ENCODE measurements at places on chromosomes 6 and 20.

GRCh38 chr6:5763407-5763806 is 243.3 kb downstream of the NRN1 start:
- DNase-seq: no peak

DNA sequence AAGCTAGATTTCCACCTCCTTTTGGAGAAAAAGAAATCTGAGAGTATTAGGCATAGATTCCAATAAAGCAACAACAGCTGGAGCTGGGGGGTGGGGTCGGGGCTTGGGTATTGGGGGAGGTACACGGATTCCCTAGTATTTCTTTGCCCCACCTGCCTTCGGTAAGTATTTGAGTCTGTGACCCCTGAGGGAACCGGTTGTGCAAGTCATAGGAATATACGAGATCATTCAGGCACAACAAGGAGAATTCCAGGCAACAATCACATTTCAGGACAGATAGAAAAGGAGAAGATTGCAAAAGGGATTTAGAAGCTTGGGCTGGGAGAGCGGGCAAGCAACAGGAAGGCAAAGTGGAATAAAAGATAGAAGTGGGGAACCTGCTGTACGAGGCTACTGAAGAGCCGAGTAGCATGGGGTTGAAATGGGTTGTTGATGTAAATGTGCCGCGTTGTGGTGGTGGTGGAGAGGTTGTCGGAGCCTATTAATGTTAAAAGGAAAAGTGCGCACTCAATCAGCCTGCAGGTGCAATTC is 148.9 kb downstream of the BCAS1 start:
- DNase-seq: no peak

GRCh38 chr6:218153-219018 is 73.9 kb upstream of the DUSP22 start:
- DNase-seq: no peak

DNA sequence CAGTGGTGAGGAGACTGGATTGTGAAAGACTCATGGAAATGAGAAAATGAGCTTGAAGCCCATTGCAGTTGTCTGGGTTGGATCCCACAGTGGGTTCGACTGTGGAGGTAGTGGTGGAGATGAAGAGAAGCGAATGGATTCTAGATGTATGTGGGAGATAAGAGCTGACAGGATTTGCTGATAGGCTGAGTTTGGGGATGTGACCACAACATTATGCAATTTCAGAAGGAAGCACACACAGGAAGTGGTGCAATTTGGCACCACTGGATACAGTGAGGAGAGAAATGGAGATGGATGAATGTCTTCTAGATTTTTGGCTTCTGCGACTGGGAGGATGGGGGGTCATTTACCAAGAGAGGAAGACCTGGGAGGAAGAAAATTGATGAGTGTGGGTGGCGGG is 64.4 kb upstream of the MAFB start:
- no peak for DNase-seq

DNA sequence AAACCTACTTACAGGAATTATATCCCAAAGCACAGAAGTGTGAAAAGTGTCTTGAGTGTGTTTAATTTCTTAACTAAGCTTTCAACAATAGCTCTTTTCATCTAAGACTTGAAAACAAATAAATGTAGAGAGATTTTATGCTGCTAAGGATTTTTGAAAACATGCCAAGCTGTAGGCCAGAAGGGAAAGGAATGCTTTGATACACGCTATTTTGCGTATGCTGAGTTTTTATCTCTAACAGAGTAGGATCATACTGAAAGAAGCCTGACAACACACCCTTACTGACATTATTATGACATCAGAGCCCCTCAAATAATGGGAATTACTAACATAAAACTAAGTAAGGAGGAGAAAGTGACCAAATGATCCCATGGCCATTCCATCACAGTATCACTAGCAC is 265.5 kb downstream of the KHDC1L start:
- DNase-seq: no peak

GRCh38 chr6:161301338-161301737 is 27.5 kb upstream of the AGPAT4 start:
- DNase-seq: no peak

- no peak for DNase-seq
Observed at GRCh38 chr20:20894280-20894679, 181.8 kb upstream of the RALGAPA2 start.

GRCh38 chr6:19705606-19706005 is 131.6 kb upstream of the ID4 start:
- no peak for DNase-seq

All from CD4-positive, alpha-beta T cell treated with Interleukin-21 for 1 hour (primary cell).